Putamen (tissue), 1 donor: ENCODE measurements at places on chromosomes 2 and 18.

DNA sequence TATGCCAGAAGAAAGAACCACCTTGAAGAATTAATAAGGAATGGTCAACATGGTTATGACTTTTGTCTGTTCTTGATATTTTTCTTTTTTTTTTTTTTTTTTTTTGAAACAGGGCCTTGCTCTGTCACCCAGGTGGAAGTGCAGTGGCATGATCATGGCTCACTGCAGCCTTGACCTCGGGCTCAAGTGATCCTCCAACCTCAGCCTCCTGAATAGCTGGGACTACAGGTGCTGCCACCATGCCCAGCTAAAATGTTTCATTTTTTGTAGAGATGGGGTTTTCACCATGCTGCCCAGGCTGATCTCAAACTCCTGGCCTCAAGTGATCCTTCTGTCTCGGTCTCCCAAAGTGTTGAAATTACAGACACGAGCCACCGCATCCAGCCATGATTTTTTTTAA lies 53.4 kb upstream of the ACSL3 start:
- no peak for DNase-seq

- no peak for DNase-seq
Observed at GRCh38 chr2:216620786-216621185, 12.4 kb upstream of the IGFBP2 start.

DNA sequence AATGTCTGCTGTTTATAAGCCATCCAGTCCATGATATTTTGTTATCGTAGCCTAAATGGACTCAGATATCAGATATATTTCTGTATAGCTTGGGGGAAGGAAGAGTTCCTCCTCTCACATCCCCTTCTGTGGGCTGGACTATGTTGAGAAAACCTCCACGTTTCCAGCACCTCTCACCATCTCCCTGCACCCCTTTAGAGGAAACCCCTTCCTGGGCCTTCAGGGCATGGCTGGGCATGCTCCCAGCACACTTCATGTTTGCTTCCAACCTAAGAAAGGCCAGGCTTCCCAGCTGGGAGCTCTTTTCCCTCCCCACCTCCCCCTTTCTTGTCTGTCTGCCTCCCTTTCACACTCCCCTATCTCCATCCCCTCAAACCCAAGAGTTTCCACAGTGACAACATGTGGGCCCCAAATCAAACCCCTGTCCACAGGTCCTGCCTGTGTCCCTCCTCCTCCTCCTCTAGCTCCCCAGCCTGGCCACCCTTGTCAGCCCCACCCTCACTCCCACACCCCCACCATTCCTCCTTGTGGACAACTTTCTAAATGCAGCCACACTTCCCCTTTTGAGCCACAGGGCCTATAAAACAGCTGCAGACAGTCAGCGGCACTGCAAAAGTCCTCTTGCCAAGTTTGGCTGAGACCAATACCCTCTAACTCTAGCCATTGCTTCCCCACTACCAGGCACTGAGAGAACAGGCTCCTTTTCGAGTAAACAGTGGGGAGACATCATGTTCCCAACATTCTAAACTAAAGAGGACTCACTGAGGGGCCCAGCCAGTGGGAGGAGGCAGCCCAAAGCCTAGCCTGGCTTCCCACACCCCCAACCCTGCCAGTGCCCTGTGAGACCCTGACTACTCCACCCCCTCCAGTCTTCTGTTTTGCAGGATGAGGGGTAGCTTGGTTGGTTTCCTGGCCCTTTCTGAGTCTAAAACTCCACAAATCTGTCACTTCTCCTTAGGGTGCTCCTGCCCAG lies 120.5 kb downstream of the ZFP36L2 start:
- DNase-seq = peak; percentile 47

DNA sequence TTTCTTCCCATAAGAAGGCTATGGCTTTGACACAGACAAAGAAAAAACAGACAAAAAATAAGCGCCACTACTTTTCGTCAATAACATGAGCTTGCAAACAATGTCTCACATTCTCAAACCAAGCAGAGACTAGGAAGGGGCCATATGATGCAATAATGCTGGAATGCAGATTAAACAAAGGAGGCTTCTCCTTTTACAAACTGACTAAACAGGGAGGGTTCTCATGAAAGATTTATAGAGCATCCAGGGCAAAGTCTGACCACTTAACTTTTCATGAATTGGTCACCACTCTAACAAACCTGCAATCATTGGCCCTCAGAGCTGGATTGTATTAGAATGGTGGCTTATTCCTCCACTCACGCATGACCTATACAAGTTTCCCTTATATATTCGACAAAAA lies 663.3 kb upstream of the CHAC2 start:
- no peak for DNase-seq

DNA sequence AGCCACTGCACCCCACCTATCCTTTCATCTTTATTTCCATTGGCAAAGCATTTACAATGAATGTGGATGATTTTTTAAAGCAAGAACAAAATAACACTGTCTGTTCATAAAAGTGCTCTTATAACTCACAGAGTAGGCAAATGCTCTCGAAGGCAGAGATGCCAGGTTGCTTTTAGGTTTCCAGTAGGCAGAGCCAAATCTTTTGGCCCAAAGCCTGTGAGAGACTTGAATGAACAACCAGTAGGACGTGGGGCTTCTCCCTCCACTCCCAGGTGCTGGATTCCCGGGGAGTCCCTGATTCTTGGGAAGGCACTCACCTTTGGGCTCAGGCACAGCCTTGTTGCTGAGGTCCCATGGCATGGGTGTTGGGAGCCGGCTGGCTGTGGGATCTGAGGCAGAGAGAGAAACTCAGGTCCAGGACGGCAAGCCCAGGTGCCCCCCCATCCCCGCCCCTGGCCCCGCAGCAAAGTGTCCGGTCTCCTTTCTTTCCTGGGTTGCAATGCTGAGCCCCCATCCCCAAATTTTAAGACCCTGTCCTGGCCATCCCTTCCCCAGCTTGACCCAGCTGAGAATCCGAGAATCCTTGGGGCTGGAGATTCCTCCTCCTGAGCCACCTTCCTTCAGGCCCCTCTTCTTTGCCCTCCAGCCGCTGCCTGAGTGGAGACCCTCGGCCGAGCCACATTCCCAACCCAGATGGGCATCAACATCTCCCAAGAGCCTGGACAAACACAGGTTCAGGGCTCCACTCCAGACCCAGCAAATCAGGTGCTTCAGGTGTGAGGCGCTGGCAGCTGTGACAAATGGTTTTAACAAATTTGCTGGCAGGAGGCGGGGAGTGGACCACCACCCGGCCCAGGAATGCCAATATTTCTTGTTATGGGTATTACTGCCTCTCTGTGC lies 5.8 kb downstream of the NEURL3 start:
- no peak for DNase-seq

DNA sequence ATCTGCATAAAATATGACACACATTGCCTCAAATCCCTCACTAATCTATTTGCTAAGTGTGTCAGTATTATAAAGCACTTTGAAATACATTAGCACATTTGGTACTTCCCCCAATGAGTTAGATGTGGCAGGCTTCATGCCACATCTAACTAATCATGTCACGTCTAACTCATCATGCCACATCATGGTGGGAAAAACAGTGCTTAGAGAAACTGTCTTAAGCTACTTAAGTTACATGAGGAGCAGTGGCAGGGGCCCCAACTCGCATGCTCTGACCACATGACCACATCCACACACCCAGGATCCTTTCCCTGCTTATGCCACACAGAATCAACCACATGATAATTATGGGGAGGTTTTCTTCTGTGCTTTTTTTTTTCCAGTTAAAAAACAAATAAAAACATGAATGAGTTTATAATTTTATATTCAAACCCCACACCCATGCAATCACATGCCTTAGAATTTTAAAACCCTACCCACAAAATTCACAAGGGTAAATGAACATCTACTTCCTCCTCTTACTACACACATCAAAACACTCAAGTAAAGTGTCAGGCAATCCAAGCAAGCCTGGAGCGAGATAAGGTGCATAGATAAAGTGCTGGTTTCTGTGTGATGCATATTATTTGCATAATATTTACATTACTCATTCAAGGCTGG lies 1.6 kb downstream of the ABCA12 start:
- no peak for DNase-seq

DNA sequence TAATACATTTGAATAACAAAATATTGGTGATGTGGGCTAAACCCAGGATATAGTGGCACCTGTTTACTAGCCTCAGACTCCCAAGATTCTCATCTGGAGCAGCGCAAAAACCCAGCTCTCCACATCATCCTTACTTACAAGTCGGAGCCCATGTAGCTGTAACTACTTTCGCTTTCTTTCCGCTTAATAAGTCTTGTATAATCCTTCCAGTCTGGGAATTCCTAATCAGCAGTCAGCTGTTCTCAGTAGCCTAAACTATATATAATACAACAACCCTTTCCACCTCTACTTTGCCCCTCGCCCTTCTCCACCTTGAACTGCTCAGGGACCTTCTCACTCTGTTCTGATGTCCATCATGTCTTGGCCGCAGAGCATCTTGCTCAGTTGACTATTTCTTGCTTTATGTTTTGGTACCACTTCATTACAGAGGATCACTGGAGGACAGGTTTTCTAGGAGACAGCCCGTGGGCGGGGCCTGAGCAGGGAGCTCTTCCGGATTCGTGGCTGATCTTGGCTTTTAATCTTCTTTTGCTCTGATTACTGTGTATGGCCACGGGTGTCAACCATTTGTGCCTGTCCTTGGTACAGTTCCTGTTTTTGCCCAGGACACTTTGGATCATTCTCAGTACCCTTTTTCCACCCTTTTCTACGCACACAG lies 119.9 kb upstream of the SERTAD2 start:
- no peak for DNase-seq

GRCh38 chr2:180890781-180891180 lies 89.6 kb upstream of the UBE2E3 start:
- DNase-seq = no peak

GRCh38 chr2:198136142-198136541 lies 331.7 kb downstream of the PLCL1 start:
- no peak for DNase-seq

- DNase-seq = no peak
Observed at GRCh38 chr2:9473308-9473984, 905 bp upstream of the IAH1 start.

DNA sequence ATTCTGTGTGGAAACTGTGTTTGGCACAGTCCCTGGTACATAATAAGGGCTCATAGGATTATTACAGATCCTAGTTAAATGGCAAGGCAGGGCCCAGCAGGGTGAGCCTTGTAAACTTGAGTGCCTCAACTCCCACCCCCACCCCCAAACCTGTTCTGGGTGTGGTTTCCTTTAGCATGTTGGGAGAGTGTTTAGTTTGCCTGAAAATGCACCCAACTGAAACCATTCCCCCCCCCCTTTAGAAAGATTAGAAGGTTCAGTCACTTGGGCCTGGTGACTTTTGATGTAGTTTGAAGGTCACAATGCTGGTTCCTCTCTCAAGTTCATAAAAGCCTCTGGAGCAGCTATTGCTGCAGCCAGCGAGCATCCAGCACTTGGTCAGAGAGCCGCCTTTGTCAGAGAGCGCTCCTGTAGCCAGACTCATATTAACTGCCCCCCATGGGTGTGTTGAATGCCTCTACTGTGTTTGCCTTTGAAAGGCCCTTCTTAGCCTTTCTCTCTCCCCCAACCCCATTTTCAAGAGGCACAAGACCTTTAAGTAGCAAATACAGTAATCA lies 113.7 kb downstream of the SPTBN1 start:
- no peak for DNase-seq

DNA sequence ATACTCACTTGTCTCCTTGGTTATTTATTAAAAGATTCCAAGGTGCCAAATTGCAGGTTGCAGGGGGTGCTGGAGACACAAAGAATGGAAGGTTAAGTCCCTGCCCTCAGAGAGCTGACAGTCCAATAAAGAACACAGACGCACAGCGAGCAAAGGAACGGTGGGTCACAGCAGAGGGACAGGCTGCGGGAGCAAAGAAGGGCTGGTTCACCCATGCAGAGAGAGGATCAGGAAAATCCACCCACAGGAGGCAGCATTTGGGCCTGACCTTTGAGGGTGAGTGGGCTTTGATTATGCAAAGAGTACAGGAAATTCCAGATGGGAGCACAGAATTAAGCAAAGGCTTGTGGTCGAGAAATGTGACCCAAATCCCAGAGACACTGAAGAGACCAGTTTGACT lies 45.0 kb downstream of the ZBTB7C start:
- no peak for DNase-seq

GRCh38 chr2:391696-392095 lies 103.8 kb upstream of the ALKAL2 start:
- DNase-seq = no peak

- DNase-seq = no peak
Observed at GRCh38 chr2:64186699-64187605, 42.7 kb upstream of the PELI1 start.

GRCh38 chr2:212136216-212136795 lies 402.3 kb downstream of the ERBB4 start:
- DNase-seq = no peak

GRCh38 chr2:202375033-202375608 lies 1.0 kb upstream of the BMPR2 start:
- peak; percentile 42 for DNase-seq

- no peak for DNase-seq
Observed at GRCh38 chr2:188383158-188383557, 91.5 kb downstream of the GULP1 start.

- DNase-seq = no peak
Observed at GRCh38 chr2:240664622-240665021, 18.1 kb downstream of the AQP12B start.

GRCh38 chr2:205461169-205461568 lies 221.1 kb upstream of the NRP2 start:
- DNase-seq = no peak

DNA sequence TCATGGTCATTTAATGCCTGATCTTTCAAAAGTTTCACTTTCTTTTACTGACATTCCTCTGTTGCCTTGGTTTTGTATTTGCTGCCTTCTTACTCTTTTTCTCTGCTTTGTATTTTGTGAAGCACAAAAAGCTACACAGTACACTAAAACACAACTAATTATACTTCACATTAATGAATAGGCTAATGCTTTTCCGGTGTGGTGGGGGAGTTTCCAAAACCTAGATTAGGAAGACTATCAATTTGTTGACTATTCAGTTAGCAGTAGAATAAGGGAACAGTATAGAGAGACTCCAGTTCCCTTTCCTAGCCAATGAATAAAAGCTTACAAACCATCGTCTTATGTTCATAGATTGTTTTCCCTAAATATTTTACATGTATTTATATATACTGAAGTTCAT lies 468.3 kb downstream of the SPAG16 start:
- no peak for DNase-seq

DNA sequence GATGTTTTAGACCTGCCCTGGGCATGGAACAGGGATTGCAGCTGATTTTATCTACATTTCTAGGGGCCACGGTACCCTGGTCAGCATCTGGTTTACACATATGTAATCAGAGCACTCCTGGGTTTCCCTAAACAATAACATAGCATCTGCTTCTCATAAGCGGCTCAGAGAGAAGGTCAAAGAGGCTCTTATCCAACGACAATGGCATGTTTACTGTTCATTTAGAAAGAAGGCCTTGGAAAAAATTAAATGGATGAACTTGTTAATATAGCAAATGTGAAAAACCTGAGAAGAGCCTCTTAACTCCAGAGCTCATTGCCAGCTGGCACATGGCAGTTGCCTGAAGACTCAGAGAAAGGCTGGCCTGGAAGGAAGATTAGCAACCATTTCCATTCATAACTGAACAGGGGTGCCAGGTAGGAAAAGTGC lies 202.8 kb upstream of the THUMPD2 start:
- no peak for DNase-seq

DNA sequence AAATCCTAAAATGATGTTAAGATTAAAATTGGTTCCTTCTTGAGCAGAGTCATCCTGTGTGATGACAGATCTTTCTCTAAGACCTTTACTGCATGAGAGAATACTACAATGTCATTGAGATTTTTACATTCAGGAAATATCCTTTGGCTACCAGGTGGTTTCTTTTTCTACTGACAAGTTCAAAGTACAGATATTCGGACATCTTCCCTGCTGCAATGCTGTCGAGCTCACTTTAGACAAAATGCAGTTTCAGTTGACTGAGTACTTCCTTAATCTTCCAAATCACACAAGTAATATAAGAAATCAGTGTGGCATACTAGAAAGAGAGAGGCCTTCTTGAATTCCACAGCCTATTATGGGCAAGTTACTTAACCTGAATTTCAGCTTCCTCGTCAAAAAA lies 207.9 kb upstream of the ACVR2A start:
- DNase-seq = no peak
